Nephron progenitor cell (in vitro differentiated cells): ENCODE measurements at places on chromosomes 6 and 20.
A peak's percentile ranks its signal among the peaks of the same experiment; 100 is the strongest.

GRCh38 chr6:108782179-108783041 lies 65.8 kb upstream of the ARMC2 start:
- DNase-seq = peak; percentile 73

- no peak for DNase-seq
Measured at GRCh38 chr6:111477481-111477938, 5.5 kb downstream of the REV3L start.

GRCh38 chr20:64138276-64138815 lies 25.9 kb upstream of the MYT1 start:
- DNase-seq = peak; percentile 1

DNA sequence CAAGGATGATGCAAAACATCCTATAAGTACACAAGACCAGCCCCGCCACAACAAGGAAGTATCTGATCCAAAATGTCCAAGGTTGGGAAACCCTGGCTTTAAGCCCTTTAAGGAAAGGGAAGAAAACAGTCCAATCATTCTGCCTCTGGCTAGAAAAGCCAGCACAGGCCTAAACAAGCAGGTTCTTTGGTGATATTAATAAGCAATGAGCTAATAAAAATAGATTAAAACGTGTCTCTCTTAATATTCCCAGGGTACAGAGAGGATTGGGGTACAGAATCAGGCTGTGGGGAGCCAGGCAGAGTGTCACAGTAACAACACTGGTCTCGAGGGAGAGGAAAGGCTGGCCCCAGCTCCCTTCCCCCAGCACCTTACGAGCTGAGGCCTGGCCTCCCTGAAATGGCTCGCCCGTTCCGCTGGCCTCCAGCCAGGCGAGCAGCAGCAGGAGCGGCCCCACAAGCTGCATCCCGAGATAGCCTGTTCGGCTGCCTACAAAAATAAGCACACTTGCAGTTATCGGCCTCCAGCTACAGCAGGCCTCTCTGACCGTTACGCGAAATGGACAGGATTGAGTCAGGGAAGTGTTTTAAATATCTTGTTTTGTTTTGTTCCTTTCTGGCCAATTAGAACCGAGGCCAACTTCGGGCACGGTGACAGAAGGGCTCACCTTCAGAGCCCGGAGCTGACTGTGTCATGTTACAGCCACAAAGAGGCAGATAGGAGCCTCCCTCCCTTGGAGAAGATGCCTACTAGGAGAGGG lies 4.0 kb upstream of the ZMYND8 start:
- peak; percentile 62 for DNase-seq

DNA sequence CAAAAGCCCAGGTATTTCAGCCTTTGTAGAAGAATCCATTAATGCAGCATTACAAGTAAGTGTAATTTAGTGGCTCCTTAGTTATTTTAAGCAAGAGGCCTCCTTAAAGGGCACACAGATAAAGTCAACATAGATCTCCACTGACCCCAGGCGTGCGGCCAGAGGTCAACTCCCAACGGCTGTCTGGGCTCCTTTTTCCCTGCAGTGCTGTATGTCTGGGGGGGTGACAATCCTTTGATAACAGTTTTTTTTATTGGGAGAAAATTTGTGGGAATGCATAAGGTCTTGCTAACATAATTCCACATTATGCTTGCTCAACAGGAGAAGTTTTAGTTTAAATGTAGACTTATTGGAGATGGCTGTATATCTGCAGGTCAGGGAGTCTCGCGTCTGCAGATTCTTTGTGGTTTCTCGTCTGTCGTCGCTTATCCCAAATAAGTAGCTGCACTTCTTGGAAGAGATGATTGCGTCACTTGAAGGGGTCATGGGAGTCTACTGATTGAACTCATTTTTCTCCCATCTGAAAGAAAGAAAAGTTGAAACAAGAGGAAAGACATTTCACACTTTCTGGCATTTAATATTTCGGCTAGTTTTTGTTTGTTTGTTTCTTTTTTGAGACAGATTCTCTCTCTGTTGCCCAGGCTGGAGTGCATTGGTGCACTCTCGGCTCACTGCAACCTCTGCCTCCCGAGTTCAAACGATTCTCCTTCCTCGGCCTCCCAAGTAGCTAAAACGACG lies 151.7 kb upstream of the AKAP12 start:
- peak; percentile 46 for DNase-seq

- peak; percentile 89 for DNase-seq
Measured at GRCh38 chr6:37691904-37692806, 5.5 kb downstream of the MDGA1 start.

DNA sequence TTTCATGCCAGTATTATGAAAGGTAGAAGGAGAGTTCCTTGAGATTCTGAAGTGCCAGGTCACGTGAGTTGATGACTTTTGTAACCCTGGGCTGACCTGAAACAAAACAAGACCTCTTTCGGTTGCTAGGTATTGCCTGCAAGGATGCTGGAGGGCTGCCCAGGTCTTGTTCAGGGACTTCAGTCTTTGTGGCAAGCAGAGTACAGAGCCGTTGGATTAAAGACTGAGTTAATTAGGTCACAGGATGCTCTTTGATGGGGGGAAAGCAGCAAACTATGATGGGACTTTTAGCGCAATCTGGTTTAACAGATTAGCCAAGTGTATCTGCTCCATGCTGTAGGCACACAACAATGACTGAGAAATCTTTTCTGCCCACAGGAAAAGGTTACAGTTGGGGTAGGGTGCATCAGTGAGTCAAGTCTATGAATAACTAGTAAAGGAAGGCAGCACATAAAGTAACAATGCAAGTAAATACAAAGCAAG lies 12.8 kb upstream of the ELOVL5 start:
- no peak for DNase-seq

DNA sequence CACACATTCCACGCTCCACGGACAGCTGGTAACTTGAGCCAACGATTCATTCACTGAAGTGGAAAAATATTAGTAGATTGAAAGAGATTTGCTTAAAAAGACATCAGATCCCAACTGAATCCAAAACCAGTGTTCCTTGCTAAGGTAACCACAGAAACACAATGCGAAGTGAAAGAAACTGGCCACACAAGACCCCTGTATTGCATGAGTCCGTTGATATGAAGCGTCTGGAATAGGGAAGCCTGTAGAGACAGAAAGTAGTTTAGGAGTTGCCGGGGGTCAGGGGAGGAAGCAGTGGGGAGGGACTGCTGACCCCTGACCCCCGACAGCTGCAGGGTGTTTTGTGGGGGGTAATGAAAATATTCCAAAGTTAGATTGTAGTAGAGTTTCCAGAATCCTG lies 10.0 kb downstream of the PCK1 start:
- DNase-seq = no peak

GRCh38 chr6:167471548-167471930 lies 146.7 kb downstream of the TTLL2 start:
- no peak for DNase-seq

DNA sequence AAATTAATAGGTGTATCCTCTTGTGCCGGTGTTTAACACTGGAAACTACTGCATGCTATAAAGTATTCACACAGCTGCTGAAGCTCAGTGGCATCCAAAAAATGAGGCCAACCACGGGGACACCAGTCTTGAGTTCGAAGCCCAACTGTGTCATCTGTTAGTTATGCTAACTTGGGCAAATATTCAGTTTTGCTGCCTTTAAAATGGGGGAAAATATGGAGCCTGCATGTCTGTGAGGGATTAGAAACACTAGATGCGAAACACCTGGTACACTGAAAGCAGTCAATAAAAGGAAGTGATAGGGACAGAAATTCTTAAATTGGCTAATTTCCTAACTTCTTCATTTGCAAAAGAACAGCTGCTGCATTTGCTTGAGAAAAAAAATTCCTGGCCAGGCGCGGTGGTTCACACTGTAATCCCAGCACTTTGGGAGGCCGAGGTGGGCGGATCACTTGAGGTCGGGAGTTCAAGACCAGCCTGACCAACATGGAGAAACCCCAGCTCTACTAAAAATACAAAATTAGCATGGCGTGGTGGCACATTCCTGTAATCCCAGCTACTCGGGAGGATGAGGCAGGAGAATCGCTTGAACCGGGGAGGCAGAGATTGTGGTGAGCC lies 36.6 kb upstream of the MLIP start:
- DNase-seq = no peak

DNA sequence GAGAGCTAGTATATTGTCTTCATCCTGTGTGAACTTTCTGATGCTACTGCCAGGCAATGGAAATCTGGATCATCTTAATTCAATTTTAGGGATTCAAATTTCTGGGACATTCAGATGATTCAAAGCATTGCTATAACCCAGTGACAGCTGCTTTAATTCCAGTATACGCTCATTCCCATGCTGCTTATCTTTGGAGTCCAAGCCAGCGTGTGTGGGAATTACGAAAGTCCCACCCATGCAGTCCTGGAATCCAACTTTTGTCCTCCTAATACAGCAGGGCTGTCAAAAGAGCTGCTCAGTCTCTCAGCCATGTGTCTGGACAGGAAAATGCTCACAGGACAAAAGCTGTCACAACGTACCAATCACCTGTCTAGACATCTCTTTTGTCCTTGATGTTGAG lies 219.8 kb downstream of the LAMA2 start:
- no peak for DNase-seq

GRCh38 chr6:112951829-112952228 lies 604.7 kb downstream of the RFPL4B start:
- DNase-seq = no peak

DNA sequence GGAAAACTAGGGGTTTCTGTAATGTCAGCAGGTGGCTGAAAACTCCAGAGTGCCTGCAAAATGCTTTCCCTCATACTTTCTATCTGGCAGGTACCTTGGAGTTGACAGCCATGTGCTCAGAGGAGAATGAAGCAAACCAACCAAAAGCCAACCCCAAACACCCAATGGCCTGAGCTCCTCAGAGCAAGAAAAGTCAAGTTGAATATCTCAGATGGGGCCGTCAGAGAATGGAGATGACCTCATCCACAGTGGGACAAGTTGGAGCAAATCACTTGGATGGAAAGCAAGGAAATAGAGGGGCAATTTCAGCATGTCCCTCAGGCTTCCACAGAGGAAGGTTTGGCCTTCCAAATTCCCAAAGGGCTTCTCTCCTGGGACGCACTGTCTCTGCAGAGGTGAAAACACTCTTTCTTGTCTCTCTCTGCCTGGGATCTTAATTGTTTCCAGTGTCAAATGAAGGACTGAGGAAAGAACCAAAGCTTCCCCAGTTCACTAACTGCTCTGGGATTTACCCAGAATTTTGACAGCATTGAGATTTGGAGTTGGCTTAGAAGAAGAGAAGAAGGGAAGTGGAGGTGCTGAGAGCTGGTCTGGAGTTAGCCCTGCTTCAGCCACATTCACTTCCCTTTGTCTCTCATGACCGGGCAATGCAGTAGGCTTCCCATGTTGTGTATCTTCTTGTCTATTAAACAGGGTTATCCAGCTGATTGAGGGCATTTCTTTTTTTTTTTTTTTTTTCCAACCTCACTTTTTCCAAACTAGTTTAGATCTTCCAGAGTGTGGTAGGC lies 42.2 kb downstream of the PRND start:
- DNase-seq = no peak

DNA sequence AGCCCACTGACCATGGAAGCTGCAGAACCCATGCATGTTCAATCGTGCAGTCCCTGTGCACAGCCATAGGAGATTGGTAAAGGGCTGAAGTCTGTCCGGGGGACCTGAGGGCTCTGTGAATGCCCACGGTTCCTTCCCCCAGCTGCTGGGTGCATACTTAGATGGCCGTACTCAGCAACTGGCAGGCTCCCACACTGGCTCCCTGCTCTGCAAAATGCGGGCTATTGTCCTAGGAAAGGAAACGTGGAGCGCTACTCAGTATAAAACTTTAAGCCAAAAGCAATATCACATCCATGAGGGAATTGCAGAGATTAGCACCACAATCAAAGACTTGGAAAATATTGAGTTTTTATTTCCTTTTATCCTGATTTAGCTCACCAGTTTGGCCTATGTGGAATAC lies 202.0 kb downstream of the WDR27 start:
- no peak for DNase-seq

DNA sequence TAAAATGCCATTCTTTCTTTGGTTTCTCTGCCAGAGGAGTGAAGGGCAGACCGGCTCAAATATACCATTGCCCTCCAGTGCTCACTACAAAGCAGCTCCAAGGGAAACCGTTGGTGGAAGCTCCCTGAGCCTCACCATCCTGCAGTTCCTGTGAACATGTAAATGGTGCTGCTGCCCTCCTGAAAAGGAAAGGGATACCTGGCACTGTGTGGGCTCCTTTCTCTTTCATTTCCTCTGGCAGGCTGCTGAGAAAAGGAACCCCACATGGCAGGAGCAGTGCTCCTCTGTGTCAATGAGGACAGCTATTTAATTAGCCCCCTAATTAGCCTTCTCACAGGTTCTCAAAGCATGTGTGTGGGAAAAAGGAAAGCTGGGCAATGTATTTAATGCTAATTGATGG lies 142.5 kb downstream of the KLHL32 start:
- no peak for DNase-seq

GRCh38 chr6:3418496-3419060 lies 38.3 kb downstream of the SLC22A23 start:
- no peak for DNase-seq

DNA sequence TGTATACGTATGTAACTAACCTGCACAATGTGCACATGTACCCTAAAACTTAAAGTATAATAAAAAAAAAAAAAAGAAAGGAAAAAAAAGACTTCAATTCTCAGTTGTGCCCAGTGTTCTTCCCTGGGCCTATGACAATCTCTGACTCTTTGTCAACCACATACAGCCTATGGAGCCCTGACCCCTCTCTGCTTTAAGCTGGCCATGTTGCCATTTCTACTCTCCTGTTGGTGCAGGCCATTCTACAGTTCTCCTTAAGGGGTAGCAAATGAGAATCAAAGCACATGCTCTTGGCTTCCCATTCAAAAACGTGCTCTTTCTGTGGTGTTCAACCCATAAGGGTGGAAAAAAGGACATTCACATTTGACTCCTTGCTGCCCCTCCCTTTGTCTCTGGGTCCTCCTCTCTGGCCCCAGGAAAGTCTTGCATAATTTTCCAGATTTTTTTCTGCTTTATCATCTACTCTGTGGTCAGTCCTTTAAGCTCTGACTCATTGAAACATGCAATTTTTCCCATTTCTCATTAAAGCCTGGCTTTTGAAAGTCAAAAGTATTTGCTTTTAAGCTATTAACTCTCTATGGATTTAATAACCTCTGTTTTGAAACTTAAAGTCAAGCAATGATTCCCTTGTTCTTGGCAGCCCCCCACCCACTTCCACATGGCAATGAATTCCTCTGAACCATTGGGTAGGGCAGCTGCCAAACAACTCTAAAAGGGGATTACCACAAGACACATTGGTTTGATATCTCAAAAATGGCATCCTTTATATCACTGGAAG lies 208.6 kb upstream of the MCHR2 start:
- no peak for DNase-seq

- DNase-seq = no peak
Measured at GRCh38 chr6:73832313-73832712, 136.3 kb downstream of the CD109 start.

- no peak for DNase-seq
Measured at GRCh38 chr6:13413466-13413862, 73.9 kb downstream of the GFOD1 start.
